ENCODE measurements at places on chromosomes 2 and 18.

GRCh38 chr2:160666154-160667060 is 172.8 kb upstream of the RBMS1 start:
- peak; percentile 99 for DNase-seq

DNA sequence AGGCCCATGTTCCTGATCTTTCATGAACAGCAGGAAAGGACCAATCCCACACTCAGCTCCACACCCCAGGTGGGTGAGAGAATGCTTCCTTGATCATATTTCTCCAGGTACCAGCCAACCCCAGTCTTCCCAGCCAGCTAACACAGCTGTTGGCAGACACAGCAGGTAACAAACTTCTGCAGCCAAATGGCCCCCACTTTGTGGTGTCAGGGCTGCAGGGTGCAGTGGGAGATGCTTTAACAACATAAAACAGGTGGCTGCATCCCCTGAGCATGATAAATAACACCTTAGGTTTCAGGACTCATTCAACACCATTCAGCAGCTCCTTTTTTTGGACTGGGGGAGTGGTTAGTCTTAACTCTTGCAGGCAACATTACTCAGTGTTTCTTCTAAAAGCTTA is 76.7 kb upstream of the ACAA2 start:
- DNase-seq, result no peak

DNA sequence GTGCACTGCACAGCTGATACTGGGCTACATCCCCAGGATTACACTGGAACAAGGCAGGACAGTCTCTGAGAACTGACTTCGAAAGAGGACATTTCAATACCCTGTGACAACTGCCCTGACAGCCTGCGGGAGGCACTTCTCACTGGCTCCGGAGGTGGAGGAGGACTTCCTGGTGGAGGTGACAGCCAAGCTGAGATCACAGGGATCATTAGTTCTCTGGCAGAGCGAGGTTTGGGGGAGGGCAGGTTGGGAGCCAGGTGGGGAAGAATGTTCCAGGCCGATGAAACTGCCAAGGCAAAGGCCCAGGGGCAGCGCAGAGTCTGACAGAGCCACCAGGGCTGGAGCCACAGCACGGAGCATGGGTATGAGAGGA is 28.0 kb upstream of the NPAS2 start:
- DNase-seq, result no peak

DNA sequence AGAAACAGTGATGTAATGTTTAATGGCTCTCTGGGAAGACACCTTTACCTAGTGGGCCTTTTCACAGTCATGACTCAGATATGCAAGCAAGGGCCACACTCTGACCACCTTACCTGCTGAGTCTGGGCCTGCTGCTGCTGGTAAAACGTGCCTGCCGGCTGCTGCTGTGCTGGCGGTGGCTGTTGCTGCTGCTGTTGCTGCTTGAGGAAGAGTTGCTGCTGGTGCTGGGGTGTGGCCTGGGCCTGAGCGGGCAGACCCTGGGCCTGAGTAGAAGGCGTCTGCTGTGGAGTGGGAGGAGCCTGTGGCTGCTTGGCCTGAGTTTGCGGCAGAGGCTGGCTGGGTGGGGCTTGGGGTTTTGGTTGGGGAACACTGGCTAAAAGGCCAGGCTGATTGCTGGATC is 81.6 kb upstream of the NFU1 start:
- DNase-seq, result no peak

GRCh38 chr2:207066791-207067460 is 98.8 kb downstream of the KLF7 start:
- DNase-seq, result no peak

- DNase-seq, result no peak
Observed at GRCh38 chr2:165539985-165540384, 70.5 kb downstream of the CSRNP3 start.

GRCh38 chr2:45069684-45070083 is 60.4 kb upstream of the SIX2 start:
- DNase-seq, result no peak

DNA sequence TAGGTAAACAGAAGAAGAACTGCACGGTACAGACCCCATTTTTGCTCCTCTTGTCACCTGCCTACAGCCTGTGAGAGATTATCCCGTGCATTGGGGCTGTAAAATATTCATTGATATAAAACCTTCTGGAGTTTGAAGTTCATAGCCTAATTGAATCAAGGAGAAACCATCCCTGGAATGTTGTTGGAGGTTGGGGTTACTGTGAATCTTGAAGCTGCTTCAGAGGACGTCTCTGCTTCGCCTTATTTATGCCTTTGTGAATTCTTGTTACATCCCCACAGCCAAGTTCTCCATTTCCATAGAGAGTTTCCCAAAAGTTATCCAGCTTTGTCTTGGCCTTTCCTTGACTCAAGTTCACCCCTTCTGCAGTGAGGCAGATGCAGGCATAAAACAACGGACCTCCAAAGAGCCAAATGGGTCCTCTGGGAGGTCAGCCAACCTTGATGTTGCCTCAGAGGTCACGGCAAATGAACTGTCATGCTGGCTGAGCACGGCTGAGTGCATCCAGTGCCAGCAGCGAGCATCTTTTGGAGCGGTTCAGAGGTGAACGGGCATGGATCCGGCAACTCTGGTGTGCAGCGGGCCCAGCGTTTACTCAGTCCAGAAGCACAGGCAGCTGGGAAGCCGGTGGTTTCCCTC is 317.6 kb downstream of the PRKCE start:
- DNase-seq, result peak; percentile 55

DNA sequence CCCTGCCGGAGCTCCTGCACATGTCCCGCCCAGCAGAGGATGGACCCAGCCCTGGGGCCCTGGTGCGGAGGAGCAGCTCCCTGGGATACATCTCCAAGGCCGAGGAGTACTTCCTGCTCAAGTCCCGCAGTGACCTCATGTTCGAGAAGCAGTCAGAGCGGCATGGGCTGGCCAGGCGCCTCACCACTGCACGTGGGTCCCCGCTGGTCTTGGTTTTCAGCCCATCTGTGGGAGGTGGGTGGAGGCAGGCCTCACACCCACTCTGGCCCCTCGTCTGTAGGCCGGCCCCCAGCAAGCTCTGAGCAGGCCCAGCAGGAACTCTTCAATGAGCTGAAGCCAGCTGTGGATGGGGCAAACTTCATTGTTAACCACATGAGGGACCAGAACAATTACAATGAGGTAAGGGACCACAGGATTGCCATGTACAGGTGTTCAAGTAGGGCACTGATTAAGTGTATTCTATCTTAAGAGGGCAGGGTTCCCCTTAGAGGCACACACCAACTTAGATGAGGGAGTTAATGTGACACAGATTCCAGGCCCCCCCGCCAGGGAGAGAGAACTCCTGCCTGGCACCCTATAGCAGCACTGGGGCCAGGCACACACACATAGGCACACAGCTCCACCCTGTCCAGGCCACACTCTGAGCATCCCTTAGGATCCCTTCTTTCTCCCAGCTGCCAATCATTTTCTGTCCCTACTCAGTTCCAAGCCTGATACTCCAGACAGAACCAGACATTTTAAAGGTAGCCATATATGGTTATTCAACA is 5.4 kb upstream of the CHRNG start:
- no peak for DNase-seq

GRCh38 chr2:210049831-210050230 is 47.4 kb downstream of the RPE start:
- no peak for DNase-seq

DNA sequence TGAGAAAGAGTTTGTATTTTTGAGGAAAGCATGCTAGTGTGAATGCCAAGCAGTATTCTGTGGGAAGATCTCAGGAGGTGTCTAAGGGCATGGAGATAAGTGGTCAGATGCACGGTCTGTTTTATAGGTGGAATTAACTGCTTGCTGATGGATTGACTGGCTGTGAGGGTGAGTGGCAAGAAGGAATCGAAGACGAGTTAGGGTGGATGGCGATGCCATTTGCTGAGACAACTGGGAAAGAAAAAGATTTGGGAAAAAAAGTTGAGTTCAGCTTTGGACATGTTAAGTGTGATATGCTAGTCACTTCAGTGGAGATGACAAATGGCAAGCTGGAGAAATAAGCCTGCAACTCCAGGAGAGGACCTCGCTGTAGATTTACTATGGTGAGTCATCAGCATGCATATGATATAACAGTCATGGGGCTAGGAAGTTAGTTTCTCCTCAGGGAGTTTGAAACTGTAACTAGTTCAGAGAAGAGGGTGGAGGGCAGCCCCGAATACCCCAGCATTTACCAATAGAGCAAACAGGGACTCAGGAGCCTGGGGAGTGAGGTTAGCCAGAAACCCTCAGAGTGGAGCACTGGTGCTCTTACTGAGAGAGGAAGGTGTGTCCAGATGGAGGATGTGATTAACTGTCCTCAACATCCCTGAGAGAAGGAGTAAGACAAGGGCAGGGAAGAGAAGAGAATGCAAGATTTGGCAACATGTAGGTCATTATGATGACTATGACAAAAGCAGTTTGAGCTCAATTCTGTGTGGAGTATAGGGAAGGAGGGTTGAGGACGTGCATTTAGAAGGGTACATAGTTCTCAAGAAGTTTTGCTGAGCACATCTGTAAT is 2.0 kb upstream of the HK2 start:
- peak; percentile 82 for DNase-seq

- no peak for DNase-seq
Observed at GRCh38 chr18:78681934-78682333, 297.7 kb upstream of the SALL3 start.

DNA sequence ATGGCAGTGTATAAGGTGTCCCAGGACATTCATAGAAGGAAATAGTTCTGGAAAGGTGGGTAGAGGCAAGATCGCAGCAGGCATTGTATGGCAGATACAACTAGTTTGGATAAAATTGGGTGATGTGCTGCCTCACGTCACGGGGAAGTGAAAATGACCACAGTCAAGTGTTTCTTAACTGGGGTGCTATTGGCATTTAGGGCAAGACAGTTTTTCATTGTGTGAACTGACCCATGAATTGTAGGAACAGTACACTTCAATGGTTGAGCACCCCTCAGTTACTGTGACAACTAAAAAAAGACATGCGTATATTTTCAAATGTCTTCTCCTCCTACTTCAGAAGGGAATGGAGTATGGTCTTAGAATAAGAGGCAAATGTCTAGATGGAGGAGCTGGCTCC is 22.3 kb upstream of the CYRIA start:
- no peak for DNase-seq

DNA sequence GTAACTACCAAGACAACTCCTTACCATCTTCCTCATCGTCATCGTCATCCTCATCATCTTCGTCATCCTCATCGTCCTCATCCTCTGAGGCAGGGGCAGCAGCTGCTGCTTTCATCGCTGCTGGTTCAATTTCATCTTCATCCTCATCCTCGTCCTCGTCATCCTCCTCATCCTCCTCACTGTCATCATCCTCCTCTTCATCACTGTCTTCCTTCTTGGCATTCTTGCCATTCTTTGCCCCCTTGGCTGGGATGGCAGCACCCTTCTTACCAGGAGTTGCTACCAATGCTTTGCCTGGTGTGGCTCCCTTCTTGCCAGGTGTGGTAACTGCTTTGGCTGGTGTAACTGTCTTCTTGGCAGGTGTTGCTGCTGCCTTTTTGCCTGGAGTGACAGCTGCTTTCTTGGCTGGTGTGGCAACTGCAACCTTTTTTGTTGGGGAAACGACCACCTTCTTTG is 2.7 kb downstream of the NCL start:
- no peak for DNase-seq

DNA sequence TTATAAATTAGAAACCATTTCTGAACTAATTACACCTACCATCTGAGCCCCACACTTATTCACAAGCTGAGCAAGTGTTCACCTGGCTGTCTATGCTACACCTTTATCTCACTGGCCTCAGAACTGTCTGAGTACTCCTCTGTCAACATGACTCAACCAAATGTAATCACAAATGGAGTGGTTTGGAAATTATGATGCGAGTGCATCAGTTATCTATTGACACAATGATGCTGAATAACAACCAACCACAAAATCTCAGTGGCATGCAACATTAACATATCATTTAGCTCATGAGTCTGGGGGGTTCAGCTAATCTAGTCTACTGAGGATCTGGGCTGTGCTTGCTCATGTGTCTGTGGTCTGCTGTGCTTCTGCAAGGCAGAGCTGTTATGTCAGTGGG is 184.2 kb upstream of the NXPH2 start:
- peak; percentile 52 for DNase-seq

- DNase-seq, result peak; percentile 69
Observed at GRCh38 chr2:1740716-1741589, 3.4 kb downstream of the PXDN start.

- no peak for DNase-seq
Observed at GRCh38 chr18:23103449-23103848, 31.8 kb upstream of the CABLES1 start.

GRCh38 chr2:64929333-64929732 is 59.9 kb upstream of the SLC1A4 start:
- no peak for DNase-seq

GRCh38 chr2:55114597-55114996 is 64.3 kb upstream of the RTN4 start:
- DNase-seq, result no peak

GRCh38 chr2:45354776-45355175 is 256.3 kb downstream of the SRBD1 start:
- no peak for DNase-seq

GRCh38 chr2:36967236-36967876 is 1.0 kb upstream of the STRN start:
- DNase-seq, result no peak

GRCh38 chr18:47777626-47778025 is 152.8 kb downstream of the SMAD2 start:
- no peak for DNase-seq

DNA sequence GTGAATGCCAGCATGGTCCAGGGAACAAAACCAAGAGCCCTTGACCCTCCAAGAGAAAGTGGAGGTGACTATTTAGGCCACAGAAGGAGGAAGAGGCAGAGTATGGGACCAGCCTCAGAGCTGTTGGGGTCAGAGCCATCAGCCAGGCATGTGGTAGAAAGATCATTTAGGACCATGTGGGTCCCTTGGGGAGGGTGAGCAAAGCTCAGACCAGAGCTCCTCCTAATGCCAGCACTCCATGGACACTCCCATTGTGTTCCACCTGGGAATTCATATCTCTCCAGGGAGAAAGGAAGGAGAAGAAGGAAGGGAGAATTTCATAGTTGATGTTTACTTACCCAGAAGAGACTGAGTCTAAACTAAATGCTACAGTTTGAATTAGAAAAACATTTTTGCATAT is 73.2 kb downstream of the CYBRD1 start:
- DNase-seq, result no peak

- no peak for DNase-seq
Observed at GRCh38 chr2:181818840-181819239, 72.7 kb upstream of the ITPRID2 start.

GRCh38 chr2:81283081-81283480 is 978.5 kb upstream of the LRRTM1 start:
- DNase-seq, result no peak

Data from fibroblast of skin of back (primary cell).